ENCODE measurements at places on chromosomes 6 and 20.

DNA sequence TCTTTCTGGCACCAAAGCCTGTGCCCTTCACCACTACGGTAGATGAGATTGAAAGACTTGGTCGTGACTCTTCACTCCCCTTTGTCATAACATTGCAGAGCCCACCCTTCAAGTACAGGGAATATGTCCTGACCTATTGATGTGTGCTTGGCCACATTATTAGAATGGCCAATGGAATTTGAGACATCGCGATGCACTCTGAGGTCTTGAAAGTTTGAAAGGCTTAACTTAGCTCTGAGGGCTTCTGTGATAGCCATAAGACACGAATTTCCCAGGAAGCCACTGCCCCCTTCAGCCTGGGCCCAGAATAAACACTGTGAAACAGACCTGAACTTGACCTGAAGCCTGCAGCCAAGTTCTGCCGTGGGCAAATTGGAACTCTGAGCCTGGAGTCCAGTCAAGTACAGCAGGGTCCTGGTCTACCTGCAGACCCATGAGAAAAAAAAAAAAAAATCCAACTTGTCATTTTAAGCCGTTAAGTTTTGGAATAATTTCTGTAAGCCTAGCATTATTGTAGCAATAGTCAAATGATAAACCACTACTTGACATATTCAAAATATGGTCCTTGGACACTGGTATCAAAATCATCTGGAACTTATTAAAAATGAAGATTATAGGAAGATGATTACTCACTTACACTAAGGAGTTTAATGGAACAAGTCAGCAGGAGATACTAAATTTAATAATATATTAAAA is 36.9 kb upstream of the TRAF3IP2 start:
- no peak for DNase-seq

- DNase-seq = no peak
Measured at GRCh38 chr6:45990162-45990561, 25.5 kb downstream of the CLIC5 start.

GRCh38 chr6:81590314-81590691 is 162.2 kb downstream of the TENT5A start:
- no peak for DNase-seq

GRCh38 chr6:134605034-134605433 is 287.1 kb upstream of the SGK1 start:
- no peak for DNase-seq

DNA sequence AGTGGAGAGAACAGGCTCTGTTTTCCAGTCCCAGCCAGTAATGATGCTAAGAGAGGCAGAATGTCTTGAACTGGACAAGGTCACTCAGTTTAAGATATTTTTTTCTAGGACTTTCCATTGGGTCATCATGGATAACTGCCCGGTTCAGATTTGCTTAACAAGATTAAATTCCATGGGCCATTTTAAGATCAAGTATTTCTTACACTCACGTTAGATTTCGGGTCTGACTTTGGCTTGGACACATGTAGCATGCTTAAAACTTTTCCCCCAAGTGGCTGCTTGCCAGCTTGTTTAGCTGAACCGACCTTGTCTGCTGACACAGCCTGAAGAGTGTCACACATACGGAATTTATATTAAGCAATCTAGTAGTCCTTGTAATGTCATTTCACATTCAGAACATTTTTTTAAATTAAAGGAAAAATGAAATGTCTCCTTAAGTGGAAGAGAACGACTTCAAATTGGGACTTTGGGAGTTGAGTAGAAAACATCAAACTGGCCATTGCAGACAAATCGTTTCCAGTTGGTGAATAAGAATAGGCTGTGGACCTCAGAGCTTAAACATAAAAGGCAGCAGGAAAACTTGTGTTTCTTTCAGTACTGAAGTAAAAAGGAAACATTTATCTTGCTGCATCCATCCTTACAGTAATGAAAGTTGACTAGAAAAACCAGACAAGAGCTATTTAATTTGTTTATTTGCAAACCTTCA is 29.0 kb downstream of the ARMC2 start:
- peak; percentile 34 for DNase-seq

DNA sequence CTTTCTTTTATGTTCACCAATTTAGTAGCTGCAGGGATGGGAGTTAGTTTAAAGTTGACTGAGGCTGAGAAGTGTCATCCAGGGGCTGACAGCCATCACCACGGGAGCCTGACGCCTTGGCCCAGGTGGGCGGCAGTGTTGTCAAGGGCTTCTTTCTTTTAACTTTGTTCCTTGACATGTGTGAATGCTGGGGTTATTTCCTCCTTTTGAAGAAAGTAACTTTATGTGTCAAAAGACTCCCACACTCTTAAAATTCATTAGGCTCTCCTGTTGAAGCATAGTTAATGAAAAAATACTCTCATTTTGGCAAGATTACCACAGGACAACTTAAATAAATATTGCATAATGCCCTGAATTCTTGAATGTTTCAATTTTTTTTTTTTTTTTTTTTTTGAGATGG is 50.0 kb downstream of the SASH1 start:
- no peak for DNase-seq

GRCh38 chr20:24407151-24407550 is 62.3 kb upstream of the SYNDIG1 start:
- DNase-seq = no peak

- no peak for DNase-seq
Measured at GRCh38 chr20:49478266-49478665, 4.2 kb downstream of the KCNB1 start.

GRCh38 chr6:148538261-148539190 is 195.9 kb downstream of the SASH1 start:
- no peak for DNase-seq

GRCh38 chr6:86685230-86685797 is 252.0 kb upstream of the HTR1E start:
- DNase-seq = no peak

DNA sequence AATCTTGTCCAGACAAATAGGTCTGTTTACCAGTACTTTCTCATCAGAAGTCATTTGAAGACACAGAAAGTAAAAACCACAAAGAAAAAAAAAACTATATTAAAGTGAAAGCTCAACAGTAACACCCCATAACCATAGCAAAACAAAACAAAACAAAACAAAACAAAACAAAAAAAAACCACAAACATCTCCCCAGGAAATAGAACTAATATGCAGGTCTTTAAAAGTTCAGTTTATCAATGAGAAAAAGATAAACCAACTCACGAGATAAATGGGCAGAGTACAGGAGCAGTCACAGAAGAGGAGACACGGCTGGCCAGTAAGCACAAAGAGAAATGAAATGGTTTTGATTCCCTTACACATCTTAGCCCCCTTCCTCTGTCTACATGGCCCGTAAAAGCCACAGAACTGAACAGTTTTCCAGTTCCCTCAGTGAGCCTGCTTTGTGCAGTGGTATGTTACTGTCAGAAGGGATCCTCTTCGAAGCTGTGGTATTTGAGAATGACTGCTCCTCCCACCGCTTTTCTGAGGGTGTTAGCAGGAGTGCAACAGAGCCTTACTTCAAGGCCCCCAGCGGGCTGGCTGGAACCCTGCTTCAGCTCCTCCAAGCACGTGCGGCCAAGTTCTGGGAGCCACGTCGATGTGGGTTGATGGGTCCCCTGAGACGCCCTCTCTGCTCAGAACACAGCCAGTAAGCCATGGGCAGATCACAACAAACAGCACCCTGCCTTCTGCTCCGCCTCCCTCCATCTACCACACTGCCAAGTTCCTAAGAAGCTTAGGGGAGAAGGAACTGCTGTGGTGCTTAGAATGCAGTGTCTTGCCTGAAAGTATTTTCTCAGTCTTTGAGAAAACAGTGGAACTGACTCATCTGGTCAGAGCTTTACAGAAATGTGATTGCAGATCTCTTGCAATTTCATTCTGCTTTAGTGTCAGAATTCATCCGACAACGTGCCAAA is 14.0 kb downstream of the UST start:
- DNase-seq = peak; percentile 90

DNA sequence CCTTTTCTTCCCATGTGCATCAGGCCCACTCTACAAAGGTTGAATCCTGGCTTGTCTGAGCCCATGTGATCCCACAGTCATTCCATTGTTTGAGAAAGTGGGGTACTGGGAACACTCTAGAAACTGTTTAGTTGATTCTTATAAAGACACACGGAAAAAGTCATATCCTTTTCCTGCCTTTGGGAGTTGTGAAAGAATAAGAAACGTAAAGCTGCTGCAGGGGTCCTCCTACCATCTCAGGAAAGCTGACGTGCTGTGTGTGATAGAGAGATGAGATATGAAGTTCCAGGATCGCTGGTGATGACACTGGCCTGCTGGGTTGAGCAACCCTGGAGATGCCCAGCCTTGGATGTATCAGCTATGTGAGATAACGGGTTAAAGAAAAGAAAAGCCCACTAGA is 21.3 kb upstream of the HLA-DRB5 start:
- DNase-seq = no peak

GRCh38 chr20:1671891-1672669 is 14.5 kb upstream of the SIRPG start:
- DNase-seq = no peak

GRCh38 chr6:101662111-101662897 is 268.8 kb downstream of the GRIK2 start:
- DNase-seq = no peak

GRCh38 chr6:139364302-139364981 is 10.0 kb downstream of the CITED2 start:
- DNase-seq = no peak

DNA sequence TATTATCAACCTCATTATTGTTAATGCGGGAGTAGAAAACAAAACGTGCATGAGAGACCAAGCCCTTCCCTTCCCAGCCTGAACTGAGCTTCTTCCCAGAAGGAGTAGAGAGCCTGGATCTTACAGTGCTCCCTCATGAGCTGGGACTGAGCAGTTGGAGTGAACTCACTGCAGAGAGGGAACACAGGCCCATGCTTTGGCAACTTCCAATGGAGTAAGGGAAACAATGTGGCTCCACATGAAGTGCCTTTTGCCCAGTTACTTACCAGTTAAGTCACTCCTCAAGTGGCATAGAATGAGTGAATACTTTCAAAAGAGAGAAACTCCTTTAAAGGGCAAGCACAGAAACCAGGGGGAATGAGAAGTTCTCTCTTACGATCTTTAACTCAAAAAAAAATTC is 12.4 kb downstream of the FHL5 start:
- no peak for DNase-seq

DNA sequence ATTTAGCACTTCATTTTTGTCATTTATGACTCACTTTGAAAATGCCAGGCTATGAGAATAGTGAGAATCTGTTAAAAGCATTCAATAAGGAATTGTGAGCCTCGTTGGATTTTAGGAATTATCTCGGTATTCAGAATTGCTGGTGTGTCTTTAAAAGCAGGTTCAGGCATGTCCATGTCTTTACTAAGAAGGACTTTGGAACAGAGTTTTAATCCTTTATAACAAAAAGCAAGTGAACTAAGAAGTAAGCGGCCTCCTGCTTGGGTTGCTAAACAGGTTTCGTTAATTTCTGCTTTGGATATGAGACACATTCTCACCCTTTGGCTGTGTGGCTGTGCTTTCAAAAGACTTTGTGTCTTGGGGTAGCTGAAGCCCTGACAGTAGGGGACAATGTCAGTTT is 74.9 kb downstream of the IGF2R start:
- no peak for DNase-seq

GRCh38 chr6:107202876-107203468 is 87.7 kb upstream of the BEND3 start:
- DNase-seq = no peak

Data from AG04449 (cell line).